Colonic mucosa (tissue), 4 donors: ENCODE measurements at places on chromosomes 3 and 15. TPM values are rescaled to one million over a fixed set of nuclear protein-coding genes. Genes with fewer than 3 reads are reported as not detected.

TMEM207 gene
- total RNA-seq, result not detected

CYP8B1 gene
- total RNA-seq, result 0.20 TPM

ZNF662 gene
- total RNA-seq, result 5.5 TPM

UBAP1L gene
- total RNA-seq, result 1.2 TPM

MYO5C gene
- 71.4 TPM for total RNA-seq

AHSG gene
- total RNA-seq, result not detected

CCDC174 gene
- total RNA-seq, result 15.4 TPM

- DNase-seq, result peak; percentile 53
Observed at GRCh38 chr15:101497484-101498034, 8.1 kb upstream of the PCSK6 start.

DNA sequence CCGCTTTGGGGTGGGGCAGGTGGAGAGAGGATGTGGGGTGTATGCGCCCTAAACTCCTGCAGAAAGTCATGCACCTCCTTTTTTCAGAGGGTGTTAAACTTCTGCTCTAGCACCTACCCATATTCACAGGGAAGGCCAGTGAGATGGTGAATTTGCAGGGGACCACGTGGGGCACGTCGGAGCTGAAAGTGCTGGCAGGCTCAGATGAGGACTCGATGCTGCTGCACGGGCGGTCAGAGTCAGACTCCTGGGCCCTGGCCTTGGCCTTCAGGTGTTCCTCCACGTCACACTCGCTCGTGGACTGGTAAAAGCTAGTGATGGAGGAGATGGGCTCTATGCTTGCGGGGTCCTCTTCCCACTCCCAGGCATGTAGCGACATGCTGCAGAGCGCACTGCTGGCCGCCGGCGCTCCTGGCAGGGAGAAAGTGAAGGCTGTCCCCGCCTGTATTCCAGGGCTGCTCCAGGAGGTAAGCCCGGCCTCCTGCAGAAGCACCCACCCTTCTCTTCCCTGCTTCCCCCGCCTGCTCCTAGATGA is 883 bp downstream of the CFAP92 start:
- DNase-seq, result no peak

DNA sequence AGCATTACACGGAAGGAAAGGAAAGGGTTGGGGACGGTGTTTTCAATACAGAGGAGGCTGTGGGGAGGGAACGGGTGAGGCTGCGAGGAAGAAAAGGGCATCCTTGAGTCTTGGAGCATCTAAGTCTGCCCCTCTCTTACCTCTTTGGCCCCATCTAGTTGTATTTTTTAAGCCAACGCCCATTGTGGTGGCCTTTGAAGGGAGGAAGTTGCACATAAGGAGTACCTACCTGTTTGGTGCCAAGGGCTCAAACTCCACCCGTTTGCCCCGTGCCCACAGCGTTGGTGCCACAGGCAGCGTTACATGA is 146.1 kb upstream of the UMPS start:
- no peak for DNase-seq

- no peak for DNase-seq
Observed at GRCh38 chr3:36900474-36901443, 44.1 kb downstream of the TRANK1 start.

DNA sequence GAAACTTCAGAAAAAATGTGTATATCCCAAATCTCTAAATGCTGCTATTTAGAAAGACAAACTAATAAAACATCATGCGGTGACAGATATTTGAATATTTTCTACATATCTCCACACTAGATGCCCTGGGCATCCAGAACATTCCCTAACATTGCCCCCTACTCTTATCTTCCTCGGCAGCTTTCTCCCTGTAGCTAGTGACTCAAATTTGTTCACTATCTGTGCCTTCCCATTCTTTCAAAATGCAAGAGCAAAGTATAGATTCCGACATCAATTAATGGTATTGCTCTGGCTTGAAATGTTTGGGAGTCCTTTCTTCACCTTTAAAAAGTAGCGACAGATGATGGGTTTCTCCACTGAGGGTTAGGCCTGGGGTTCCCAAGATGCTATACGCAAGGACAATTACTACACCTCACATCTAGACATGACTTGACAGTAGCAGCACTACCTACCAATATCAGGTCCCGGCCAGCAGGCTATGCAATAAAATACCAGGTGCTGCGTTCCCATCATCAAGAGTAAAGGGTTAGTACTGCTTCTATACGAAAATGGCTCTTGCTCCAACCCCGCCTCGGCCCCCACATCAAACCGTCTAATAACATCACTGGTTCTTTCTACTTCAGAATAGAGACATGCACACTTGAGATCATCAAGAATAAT is 631 bp downstream of the UBR1 start:
- DNase-seq, result peak; percentile 41

DNA sequence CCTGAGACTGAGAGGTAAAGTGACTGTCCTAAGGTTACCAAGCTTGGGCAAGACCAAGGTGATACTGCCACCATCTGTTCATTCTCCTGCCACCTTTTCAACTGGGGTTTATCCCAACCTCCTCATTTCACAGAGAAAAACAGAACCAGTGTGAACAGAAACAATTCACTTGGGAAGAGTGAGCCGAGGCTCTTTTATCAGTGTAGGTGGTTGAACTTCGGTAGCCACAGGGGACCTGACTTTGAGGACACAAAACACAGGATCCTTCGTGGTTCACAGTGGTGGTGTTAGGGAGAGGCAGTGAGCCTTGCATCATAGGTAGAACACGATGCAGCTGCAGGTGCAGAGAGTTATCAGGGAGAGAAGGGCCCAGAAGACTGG is 72.8 kb upstream of the ICE2 start:
- no peak for DNase-seq

- DNase-seq, result no peak
Observed at GRCh38 chr3:4656626-4657328, 163.6 kb downstream of the ITPR1 start.

GRCh38 chr15:101179341-101180153 is 72.3 kb downstream of the CHSY1 start:
- DNase-seq, result no peak

- no peak for DNase-seq
Observed at GRCh38 chr3:116264546-116265319, 180.6 kb downstream of the LSAMP start.

- peak; percentile 19 for DNase-seq
Observed at GRCh38 chr15:95604634-95605036, 725.9 kb upstream of the NR2F2 start.

DNA sequence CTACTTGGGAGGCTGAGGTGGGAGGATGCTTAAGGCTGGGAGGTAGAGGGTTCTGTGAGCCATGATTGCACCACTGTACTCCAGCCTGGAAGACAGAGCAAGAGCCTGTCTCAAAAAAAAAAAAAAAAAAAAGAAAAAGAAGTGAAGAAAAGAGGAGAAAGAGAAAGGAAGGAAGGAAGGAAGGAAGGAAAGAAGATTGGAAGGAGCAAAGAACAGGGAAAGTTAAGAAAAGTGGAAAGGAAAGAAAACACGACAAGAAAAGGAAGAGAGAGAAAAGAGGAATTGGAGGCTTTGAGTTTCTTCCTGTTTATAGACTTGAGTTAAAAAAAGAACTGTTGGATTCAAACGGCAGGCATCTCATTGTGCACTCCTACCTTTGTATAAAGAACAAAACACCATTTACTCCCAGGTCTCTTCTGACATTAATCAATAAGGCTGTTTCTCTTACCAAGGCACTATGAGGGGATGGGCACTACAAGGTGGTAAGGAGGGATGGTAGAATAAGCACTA is 73.5 kb downstream of the EDEM1 start:
- no peak for DNase-seq

- peak; percentile 73 for DNase-seq
Observed at GRCh38 chr3:169813757-169814517, 1.2 kb upstream of the LRRC34 start.

GRCh38 chr15:26580943-26581342 is 191.9 kb downstream of the GABRB3 start:
- DNase-seq, result no peak

GRCh38 chr3:97823046-97824004 is 1.5 kb downstream of the CRYBG3 start:
- DNase-seq, result no peak

DNA sequence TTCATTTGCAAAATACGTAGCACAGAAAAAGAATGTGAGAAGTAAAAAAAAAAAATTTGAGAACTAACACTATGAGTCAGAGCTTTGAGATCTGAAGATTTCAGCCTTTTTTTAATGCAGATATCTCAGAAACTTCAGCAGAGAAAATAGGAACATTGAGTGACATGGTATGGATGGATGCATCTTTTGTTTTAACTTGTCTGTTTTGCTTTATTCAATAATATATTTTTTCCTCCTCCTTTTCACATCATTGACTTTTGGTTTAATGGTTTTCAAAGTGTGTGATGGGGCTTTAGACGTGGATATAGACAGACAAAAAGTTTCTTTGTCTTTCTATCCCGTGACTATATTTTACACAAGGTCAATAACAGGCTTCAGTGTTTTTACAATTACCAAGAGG is 426.7 kb upstream of the FRG2C start:
- no peak for DNase-seq

DNA sequence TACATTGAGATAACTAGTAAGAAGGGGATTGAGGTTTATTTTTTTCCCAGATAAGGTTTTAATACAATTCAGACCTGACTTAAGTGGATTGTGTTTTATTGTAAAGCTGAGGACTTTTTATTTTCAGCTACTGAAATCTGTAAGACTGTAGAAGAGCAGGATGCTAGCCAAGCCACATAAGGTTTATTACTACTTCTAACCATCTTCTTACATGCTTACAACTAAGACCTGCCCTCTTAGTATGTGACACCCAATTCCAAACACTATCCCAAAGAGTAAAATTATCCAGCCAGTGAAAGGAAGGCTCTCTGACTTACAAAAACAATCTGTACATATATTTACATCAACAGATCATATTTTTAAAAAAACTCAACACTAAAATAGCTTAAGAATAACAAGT is 564.5 kb upstream of the NAALADL2 start:
- no peak for DNase-seq

GRCh38 chr3:186529201-186529999 is 14.8 kb downstream of the CRYGS start:
- no peak for DNase-seq

DNA sequence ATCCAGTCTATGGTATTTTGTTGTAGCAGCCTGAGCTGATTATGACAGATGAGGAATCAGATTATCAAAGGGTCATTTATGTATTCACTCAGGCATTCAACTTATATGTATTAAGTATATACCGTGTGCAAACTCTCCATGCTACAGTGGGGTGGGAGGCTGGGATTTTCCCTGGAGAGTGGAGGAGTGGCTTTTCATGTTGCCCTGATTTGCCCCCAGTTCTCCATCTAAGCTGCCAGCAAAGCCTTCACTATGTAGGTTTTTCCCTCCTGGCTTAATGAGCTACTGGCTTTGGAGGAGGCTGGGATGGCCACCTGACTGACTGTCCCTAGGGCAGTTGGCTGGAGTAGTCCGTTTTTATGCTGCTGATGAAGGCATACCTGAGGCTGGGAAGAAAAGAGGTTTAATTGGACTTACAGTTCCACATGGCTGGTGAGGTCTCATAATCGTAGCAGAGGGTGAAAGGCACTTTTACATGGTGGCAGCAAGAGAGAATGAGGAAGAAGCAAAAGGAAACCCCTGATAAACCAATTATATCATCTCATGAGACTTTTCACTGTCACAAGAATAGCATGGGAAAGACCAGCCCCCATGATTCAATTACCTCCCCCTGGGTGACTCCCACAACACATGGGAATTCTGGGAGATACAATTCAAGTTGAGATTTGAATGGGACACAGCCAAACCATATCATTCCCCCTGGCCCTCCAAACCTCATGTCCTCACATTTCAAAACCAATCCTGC is 253.9 kb downstream of the RPLP1 start:
- no peak for DNase-seq

GRCh38 chr3:31172336-31172735 is 277.9 kb upstream of the GADL1 start:
- no peak for DNase-seq

- DNase-seq, result peak; percentile 81
Observed at GRCh38 chr15:69576035-69576526, 123.5 kb downstream of the RPLP1 start.

- no peak for DNase-seq
Observed at GRCh38 chr3:20648921-20649381, 462.9 kb upstream of the SGO1 start.

- peak; percentile 76 for DNase-seq
Observed at GRCh38 chr3:56783644-56784447, 17.9 kb downstream of the ARHGEF3 start.

DNA sequence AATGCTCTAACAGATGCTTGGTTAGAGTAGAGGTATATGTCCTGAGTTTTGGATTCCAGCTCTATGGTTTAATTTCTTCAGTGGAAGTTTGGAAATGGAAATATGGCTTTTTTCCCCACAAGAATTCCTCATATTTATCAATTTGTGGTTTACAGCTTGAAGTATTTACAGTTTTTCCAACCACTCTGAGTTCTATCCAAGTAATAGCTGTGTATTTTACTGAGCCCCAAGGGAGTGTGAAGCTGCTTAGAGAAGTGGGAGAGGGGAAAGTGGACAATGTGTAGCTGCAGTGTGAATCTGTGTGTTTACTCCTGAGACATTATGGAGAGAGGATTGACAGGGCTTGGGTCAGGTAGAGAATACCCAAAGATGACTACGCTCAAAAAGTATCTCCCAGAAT is 54.5 kb downstream of the NEK11 start:
- DNase-seq, result no peak

GRCh38 chr3:160885791-160886286 is 129.8 kb downstream of the PPM1L start:
- peak; percentile 60 for DNase-seq

- DNase-seq, result peak; percentile 48
Observed at GRCh38 chr15:98904544-98904943, 103.0 kb downstream of the PGPEP1L start.
